HEK293T (cell line): ENCODE measurements at places on chromosomes 6 and 20.

- DNase-seq: no peak
Observed at GRCh38 chr20:6333110-6333509, 210.3 kb upstream of the FERMT1 start.

- DNase-seq: no peak
Observed at GRCh38 chr6:21202521-21202920, 391.0 kb upstream of the SOX4 start.

- peak; percentile 35 for DNase-seq
Observed at GRCh38 chr6:154343473-154344308, 12.9 kb downstream of the IPCEF1 start.

DNA sequence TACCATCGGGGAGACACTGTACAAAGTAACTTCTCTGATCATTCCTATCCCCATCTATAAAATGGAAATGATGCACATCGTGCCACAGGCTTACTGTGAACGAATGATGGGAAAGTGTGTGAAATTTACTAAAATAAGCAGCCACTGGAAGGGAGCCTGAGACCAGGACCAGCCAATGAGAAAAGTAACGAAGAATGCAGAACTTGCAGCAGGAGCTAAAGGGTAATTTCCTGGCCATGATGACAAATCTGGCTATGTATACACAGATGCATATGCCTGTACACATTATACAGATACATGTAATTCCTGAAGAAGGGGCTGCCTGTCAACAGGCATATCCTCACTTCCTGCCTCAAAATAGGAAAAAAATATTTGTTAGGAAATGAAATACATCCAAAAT, 47.4 kb downstream of the GMDS start:
- no peak for DNase-seq

- DNase-seq: no peak
Observed at GRCh38 chr6:12408752-12409151, 118.6 kb downstream of the EDN1 start.

DNA sequence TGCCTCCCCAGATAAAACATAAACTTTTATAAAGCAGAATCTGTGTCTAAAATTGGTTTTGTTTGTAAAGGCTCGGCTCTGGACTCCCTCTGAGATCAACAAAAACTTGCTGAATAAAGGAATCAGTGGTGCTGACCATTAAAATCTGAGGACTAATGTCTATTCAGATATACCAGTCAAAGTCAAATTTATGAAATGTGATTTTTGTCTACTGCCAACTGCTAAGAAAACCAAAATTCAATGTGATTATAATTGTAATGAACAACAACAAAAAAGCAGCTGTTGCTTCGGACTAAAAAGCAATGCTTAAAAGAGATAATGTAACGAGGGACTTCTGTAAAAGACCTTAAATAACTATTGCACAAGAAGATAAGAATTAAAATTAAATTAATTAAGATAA, 26.6 kb downstream of the PRKN start:
- no peak for DNase-seq

DNA sequence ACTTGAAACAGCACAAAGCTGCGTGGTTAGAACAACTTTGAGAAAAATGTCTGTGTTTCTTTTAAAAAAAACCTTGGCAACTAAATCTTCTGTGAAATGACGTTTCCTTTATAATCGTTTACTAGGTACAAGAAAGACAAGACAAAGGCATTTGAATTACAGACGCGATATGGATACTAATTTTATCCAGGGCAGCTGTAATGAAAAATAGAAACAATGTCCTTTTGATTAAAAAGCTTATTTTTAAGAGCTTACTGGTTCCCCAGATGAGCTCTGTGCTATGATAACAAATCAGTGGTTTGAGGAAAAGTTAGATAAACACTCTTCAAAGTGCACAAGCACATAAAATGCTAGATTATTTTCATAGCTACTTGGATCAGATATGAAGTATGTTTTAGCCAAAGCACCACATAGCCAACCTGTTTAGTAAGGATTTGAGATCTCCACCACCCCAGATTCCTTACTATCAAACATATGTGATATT, 1.6 kb upstream of the SYNCRIP start:
- DNase-seq: no peak
